Cortex of kidney (tissue), 1 donor: ENCODE measurements at places on chromosomes 4 and X.

DNA sequence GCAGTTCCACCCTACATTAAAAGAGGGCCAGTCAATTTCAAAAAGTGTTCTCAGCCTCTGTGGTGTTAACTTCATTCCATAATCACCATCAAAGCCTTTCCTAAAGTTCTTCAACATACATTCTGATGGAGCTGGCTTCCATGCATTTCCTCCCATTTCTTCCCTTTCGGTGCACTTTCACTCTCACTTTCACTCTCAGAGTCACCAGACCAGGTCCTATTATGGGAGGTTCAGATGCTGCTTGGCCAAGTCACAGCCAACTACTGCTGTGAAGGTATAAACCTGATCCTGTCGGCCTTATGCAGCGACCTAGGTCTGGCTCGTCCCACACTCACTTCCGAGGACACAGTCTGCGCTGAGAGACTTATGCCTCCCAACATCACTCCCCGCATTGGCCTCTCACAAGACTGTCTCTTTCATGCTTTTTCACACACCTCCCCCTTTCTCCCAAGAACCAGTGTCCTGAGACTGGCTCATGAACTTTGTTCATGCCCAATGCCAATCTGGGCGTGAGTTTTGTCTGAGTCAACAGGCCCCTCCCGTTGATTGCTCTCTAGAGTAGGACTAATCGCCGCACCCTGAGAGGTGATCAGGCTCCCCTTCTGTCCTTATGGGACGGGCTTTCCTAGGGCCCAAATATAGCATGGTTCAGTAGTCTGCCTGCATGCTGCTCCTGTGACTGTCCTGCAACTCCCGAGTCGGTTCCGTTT, 60.8 kb upstream of the XAGE1B start:
- DNase-seq = no peak

DNA sequence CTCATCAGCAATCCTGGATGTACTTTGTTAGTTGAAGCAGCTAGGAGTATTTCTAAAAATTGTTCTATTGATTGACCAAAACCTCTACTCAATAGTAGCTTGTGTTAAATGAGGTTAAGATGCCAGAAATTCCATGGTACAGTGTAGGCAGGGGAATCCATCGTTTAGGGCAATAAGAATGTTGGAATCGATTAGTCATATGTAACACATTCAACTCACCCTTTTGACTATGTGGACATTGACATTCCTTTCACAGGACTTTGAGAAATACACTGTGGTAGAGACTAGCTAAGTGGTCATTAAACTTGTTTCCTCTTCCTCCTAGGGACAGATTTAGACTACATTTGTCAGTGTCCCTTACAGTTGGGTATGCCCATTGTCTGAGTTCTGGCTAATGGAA, 40.2 kb downstream of the KDM5C start:
- no peak for DNase-seq

GRCh38 chrX:112148397-112148796, 65.8 kb upstream of the TRPC5 start:
- no peak for DNase-seq

- DNase-seq = no peak
These were observed 3.7 kb downstream of the MMRN1 start for GRCh38 chr4:89898304-89898716.

GRCh38 chr4:73589261-73589847, 30.9 kb downstream of the RASSF6 start:
- DNase-seq = no peak

DNA sequence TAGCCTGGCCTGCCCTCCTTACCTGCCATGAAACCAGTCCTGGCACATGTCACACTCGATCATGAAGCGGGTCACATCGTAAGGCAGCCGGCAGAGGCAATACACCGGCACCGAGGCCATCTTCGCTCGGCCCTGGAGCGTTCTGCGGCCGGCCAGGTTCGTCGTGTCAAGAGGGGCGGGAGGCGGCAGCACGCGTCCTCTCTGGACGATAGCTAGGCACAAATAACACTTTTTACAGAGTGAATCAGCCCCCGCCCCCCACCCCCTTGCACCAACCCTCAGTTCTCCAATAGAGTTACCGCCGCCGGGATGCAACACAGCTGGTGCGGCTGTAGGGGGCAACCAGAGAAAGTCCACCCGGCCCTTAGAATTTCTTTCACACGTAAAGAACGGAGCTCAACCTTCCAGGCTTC, 1.7 kb downstream of the PHF8 start:
- no peak for DNase-seq

DNA sequence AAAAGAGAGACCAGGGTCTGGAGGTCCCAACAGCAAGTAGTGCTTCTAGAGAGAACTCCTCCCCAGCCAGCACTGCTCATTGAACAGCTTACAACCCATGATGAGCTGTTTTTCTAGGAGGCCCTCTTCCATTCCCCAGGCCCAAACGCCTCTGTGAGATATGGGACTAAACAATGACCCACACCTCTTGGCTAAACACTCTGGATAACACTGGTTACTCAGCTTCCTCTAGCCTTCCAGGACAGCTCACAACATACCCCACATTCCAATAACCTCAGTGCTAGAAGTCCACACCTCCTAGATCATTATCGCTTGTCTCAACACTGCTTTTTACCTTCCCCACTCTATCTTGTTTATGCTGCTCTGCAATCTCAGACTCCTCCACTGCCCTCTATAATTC, 35.4 kb upstream of the PGRMC2 start:
- DNase-seq = no peak

DNA sequence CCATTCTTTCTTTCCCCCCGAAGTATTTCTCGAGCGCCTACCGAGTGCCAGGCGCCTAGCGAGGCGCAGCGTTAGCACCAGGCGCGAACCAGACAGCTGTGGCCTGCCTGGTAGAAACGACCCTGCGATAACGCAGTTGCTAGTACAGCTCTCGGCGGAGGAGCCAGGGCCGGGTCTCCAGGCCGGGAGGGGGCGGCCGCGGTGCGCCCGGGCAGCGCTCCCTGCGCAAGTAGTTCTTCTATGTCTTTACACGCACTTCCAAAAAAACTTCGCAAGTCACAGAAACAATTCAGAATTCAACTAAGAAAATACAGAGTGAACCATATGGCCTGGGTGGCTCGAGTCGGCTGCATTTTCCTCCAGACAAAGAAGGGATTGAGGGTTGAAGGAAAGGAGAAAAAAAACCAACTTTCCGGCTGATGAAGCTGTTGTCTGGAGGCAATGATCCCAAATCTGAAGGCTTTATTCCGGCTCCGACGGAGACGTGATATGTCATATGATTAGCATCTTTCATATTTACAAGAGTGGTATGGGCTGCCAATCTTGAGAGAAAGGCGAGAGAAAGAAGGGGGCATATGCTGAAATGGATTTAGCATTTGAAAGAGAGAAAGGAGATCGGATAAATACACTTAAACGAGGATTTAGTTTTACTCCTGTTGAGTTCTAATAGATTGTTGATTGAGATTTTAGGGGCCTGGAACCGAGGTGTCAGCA, 7.2 kb upstream of the NEUROG2 start:
- DNase-seq = no peak

DNA sequence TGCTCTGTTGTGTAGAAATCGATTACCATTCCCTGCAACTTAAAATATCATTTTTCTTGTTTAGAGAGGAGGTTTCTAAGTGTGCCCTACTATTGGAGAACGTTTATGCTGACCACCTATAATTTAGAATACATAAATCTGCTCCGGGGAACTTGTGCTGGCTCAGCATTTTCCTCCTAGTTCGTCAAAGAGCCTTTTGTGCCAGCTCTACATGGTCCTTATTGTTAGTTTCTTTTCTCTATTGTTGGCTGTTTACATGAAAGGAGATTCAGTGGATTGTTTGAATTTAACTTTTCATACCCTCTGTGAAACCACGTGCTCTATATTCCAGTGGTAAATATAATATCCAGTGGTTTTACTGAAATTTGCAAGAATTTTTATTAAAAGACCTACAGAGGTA, 53.4 kb upstream of the ATP8A1 start:
- no peak for DNase-seq

GRCh38 chr4:76250962-76251361, 559 bp upstream of the FAM47E start:
- DNase-seq = no peak

DNA sequence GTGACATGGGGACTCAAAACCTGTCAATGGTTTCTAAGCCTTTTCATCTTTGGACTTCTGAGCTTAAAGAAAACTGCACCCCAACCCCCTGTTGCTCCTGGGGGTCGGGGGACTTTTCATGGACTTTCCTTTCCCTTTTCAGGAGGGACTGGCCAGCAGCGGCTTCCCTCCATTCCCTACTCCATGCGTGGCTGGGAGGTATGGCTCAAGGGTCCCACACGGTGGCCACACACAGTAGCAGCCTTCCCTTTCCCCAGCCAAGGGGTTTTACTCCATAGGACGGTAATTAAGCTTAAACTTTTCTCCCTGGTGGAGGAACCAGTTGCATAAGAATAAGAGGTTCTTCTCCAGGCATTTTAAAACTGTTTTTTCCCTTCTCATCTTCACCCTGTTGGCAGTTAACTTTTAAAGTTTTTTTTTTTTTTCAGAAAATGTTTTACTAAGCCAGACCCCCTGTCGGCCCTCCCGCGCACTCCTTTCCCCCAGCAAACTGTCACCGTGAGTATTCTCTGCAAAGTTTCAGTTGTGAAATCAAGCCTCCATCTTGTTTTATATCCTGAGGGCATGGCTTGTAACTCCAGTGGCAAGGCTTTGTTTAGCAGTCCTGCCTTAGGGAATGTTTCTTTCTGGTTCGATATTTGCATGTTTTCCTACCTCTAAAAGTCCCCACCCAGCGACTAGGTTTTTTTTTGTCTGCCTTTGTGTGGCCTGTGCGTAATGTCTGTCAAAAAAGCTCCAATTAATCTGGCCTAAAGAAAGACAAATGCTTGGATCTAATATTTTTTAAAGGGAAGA, 325.7 kb downstream of the TLL1 start:
- DNase-seq = no peak
